NCI-H226 (cell line): ENCODE measurements at places on chromosomes 7 and 10.
A peak's percentile ranks its signal among the peaks of the same experiment; 100 is the strongest.

- DNase-seq = peak; percentile 54
These were observed at the start of gene PLPP4 for GRCh38 chr10:120456626-120457430. Gene PLPP4 (plus strand): TSS chr10:120457227. CDS start chr10:120457306, 79 bp downstream.

GRCh38 chr7:88092676-88092999 is 127.2 kb downstream of the SRI start:
- no peak for DNase-seq

DNA sequence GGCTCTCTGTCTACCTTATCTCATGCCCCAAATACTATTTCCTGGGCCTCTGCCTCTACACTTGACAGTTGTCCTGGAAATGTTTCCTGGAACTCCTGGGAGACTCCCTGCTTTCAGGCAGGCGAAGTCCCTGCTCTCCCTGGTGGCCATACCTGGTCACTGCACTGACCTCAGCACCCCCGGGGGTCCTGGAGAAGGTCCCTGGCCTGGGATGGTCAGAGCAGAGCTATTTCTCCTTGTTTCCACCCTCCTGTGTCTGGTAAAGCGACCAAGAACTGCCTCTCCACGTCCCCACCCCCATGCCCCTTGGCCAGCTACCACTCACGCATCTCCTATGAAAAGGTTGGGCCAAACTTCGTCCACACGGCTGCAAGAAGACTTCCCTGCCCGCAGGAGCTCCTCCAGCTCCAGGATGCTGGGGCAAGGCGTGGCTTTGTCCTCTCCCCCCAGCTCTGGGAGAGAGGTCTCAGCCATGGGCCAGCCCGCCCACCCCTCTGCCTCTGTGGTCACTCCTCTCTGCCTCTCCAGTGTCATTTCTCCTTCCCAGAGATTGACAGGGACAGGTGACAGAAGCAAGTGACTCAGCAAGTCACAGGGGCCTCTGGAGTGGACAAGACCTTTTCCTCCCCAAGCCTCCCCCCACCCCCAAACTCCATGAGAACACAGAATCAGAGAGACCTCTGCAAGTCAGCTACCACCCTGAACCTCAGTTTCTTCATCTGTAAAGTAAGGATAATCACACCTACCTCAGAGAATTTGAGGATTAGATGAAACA is 2.6 kb upstream of the SAMD8 start:
- no peak for DNase-seq

DNA sequence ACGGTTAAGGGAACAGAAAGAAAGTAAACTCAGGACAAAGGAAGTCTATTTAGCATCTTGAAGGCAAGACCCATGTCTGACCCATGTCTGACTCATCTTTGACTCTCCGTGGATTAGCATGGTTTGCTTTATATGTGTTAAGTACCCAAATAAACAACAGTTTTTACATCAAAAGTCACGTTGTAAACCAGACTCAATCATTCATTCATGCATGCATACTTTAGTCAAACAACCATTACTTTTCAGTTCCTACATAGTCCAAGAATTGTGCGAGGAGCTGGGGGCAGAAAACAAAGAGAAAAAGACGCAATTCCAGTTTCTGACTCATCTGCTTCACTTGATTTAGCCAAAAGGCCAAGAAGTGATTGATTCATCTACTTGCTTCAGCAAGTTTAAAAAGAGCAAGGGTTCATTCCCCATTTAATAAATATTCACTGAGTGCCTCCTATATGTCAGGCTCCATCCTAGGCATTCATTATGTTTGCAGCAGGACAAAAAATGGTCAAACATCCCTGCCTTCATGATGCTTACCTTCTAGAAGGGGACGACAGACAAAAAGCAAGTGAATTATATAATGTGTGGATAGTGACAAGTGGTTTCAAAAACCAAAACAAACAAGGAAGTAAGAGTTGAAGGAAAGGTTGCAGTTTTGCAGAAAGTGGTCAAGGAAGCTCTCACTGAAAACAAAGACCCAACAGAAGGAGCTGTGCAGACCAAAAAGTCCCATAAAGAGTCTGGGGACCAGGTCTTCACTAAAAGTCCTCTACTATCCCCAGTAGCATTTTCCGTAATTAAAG is 116.2 kb downstream of the FAM107B start:
- peak; percentile 44 for DNase-seq

DNA sequence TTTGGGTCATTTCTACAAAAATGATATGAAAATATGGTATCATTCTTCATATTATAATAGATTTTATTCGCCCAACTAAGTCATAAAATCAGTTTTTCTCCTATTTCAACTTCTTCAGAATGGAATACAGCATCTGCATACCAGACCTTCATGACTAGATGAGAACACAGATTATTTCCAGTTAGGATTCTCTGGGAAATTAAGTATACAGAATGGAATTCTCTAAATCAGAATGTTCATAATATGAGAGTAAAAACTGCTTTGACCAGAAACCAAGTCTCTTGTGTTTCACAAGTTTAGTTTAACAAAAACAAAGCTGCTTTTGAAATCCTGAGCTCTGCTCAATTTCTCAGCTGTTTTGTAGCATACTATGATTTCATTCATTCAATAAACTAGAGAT is 160.3 kb upstream of the SEMA3A start:
- DNase-seq = no peak

DNA sequence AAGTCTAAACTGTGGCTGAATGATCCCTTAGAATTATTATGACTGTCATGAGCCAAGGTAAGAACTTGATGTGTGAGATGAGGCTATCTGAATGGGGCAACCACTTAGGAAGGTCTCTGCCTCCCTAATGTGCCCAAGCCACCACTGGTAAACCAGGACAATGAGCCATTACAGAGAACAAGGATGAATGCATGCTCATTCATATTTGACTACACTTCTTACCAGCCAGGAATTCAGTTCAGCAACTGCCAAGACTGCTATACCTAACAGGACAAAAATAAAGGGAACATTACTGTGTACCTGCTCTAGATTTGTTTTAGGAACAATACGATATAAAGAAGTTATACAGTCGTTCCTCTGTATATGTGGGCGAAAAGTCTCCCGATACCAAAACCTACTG is 23.0 kb downstream of the MPP7 start:
- no peak for DNase-seq
